CD4-positive, alpha-beta T cell treated with Interleukin-1 beta for 1 hour (primary cell): ENCODE measurements at places on chromosomes 12 and 14.
A peak's percentile ranks its signal among the peaks of the same experiment; 100 is the strongest.

- DNase-seq: no peak
These were observed 11.5 kb downstream of the GPR33 start for GRCh38 chr14:31476131-31476866.

DNA sequence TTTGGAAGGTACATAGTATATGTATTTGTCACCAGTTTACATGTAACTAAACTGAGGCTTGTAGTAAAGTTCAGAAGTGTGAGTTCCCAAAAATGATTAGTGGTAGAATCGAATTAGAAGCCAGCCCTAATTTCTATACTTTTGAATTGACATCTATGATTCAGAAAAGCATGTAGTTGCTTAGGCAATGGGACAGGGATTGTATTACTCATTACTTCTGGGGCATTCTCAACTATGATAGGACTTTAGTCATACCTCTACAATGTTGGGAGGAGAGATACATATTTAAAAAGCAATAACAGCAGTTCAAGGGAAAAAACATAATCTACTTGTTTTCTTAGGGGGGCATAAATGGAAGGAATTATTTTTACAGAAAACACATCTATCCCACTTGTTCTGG is 277.9 kb upstream of the E2F7 start:
- no peak for DNase-seq

DNA sequence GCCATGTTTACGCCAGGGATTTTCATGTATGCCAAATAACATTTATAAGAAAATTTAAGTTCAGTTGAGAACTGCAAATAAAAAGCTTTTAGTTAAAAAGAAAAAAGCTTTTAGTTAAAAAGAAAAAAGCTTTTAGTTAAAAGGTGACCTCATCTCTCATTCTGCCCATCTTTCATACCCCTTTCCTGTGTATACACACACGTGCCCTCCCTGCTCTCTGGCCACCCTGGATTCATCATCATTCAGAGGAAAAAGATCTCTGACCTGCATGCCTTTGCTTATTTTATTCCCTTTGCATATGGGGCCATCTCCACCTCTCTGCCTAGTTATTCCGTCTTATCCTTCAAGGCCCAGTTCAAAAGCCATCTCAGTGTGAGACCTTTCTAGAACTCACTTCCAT is 38.1 kb upstream of the CDK17 start:
- DNase-seq: no peak

GRCh38 chr14:102461490-102462338 is 47.9 kb downstream of the ANKRD9 start:
- no peak for DNase-seq

GRCh38 chr12:87848248-87848868 is 180.8 kb downstream of the C12orf50 start:
- DNase-seq: peak; percentile 34

DNA sequence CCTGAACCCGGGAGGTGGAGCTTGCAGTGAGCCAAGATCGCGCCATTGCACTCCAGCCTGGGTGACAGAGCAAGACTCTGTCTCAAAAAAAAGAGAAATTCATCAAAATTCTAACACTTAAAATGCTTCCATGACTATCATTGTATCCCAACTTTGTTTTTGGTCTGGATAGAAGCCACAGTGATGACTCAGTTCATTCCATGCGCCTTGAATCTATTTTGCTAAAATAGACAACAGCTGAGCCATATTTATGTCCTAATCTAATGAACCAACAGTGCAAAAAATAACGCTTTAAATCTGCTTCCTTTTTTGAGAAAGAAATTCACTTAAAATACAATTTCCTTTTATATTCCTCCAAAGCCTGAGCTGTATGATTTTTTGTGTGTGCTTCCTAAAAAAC is 23.2 kb upstream of the BICD1 start:
- DNase-seq: no peak

DNA sequence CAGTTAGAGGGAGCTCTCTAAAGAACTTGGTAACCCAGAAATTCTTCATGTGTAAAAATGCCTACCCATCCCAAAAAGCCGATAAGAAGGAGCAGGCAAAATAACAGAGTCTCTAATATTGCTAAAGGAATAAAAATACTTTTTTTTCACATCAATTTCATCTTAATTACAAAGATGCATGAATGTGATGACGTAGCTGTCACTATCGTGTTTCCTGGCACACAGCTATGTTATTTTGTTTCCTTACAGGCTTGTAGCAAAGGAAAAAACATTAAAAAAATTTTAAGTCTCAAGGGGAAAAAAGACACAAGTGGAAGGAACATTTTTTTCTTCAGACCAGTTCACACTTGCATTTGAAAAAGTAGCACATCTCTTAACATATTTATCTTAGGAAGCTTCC is 10.3 kb upstream of the LGALS3 start:
- DNase-seq: no peak

DNA sequence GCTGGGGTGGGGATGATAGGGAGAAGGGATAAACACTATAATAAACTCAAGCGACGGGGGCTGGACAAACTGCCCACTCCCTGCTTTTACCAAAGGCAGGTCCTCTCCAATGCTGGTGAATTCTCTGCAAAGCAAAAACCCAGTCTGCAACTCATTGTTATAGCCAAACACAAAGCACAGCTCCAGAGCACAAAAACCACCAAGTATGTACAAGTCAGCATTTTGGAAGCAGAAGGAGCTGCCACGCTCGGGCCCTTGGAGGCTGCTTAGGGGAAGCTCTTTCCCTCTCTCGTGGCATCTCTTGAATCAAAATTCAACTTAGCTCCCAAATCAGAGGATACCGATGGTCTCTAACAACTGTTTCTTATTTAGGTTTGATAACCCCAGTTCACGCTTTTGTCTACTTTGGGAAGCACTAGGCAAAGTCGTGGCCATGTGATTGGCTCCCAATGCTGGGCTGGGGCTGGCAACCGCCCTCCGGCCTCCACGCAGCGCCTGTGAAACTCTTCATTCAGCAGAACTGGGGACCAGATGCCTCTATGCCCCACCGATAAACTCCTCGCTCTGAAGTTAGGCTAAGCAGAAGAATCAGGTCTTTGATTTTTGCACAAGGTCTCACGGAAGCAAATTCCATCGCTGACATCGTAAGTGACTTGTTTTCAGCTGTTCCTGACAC is 158.5 kb upstream of the FOXN3 start:
- DNase-seq: no peak

GRCh38 chr14:52954346-52955214 is 3.7 kb upstream of the FERMT2 start:
- DNase-seq: no peak

- DNase-seq: no peak
These were observed 42.0 kb upstream of the ELK3 start for GRCh38 chr12:96152164-96152563.
